ENCODE measurements at places on chromosomes 16 and 17.

DNA sequence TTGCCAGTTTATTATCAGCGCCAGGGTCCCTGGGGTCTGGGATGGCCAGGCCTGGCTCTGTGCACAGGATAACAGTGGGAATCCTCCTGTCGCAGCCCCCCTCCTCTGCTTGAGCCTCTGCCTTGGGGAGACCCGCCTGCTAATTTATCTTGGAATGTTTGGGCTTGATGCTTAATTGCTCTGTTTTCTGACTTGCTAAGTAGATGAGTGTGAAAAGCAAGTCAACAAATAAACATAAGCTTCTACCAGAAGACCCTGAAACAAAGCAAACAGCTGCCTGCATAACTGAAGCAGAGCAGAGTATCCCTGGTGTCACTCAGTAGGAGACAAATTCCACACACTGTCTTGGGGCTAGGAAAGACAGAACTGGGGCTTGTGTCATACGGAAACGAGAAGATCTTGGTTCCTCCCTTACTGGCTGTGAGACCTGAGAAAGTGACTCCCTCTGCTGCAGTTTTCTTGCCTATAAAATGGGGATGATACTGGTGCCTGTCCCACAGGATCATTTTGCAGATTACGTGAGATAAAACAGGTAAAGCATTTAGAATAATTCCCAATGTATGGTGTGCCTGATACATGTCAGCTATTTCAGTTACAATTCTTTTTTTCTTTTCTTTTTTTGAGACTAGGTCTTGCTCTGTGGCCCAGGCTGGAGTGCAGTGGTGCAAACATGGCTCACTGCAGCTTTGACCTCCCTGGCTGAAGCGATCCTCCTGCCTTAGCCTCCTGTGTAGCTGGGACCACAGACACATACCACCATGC is 44.8 kb upstream of the IRX3 start:
- no peak for DNase-seq

GRCh38 chr17:63279498-63280230 is 166.4 kb downstream of the CYB561 start:
- no peak for DNase-seq

- DNase-seq = no peak
Observed at GRCh38 chr17:27950995-27951394, 57.8 kb upstream of the LYRM9 start.

DNA sequence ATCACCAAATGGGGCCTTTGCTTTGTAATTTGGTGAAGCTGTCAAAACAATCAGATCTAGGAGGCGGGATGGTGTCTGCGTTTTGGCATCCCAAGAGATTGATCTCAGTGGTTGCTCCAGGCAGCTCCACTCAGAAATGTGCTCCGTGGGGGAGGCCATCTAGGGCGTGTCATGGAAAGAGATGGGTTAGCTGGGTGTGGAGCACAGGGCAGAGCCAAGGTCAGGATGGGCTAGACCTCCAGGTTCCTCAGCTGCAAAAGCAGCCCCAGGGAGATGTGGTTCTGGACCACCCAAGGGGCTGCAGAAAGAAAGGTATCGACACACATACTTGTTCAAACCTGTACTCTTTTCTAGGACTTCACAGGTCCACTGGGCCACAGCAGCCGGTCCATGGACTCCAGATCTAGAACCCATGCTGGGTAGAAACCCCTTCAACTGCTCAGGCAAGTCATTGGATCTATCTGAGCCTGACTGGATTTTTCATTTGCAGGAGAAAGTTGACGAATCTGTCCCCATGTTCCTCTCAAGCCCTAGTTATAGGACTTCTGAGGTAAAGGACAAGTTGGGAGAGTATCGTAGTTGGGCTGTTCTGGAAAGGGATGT is 270.2 kb upstream of the RPL38 start:
- no peak for DNase-seq

- DNase-seq = peak; percentile 87
Observed at GRCh38 chr17:20009302-20010098, at the start of gene SPECC1. SPECC1 (plus strand) TSS chr17:20009359; CDS start chr17:20096652, 87,293 bp downstream.

- DNase-seq = no peak
Observed at GRCh38 chr17:64092113-64092512, 37.8 kb downstream of the ERN1 start.

GRCh38 chr17:81131486-81132196 is 33.7 kb upstream of the PVALEF start:
- DNase-seq = no peak

DNA sequence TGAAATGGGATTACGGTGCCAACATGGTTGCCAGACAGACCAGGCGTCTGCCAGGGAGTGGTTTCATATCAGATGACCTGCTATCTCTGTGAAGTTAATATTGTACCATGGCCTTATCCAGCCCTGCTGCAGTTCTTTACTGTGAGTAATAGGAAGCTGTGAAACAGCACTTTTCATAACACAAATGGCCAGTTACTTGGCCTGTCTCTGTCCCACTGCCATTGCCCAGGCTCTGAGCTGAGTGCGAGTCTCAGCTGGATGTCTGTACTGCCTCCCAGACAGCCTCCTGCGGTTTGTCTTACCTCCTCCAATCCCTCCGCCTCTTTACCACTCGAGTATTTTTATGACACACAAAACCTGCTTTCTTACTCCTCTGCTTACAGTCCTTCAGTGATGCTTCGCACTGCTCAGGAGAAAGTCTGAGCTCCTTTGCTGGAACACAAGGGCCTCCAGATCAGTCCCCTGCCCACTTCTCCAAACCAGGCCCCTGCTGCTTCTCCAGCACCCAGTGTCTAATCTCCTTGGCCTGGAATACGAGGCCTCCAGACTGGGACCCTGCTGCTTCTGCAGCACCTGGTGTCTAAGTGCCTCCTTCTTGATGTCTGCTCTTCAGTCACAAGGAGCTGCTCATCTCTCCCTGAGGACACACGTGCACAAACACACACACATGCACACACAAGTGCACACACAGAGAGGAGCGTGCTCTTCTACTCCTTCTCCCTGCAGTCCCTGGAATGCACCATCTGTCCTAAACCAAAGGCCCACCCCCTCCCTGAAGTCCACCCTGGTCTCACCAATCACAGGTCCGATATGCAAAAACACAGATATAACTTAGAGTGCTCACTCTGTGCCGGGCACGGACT is 17.1 kb upstream of the RHOT1 start:
- DNase-seq = no peak

DNA sequence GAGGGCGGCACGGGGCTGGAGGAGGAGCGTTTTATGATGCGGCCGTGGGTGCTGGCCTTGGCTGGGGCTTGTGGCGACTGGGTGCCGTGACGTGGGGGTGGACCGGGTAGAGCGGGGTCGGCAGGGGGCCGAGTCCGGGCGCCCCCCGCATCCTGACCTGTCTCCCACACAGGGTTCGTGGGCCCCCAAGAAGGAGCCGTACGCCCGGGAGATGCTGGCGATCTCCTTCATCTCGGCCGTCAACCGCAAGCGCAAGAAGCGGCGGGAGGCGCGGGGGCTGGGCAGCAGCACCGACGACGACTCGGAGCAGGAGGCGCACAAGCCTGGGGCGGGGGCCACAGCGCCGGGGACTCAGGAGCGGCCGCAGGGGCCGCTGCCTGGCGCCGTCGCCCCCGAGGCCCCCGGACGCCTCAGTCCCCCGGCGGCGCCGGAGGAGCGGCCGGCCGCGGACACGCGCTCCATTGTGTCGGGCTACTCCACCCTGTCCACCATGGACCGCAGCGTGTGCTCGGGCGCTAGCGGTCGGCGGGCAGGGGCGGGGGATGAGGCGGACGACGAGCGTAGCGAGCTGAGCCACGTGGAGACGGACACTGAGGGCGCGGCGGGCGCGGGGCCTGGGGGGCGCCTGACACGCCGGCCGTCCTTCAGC is 81.6 kb downstream of the ARHGAP23 start:
- no peak for DNase-seq

DNA sequence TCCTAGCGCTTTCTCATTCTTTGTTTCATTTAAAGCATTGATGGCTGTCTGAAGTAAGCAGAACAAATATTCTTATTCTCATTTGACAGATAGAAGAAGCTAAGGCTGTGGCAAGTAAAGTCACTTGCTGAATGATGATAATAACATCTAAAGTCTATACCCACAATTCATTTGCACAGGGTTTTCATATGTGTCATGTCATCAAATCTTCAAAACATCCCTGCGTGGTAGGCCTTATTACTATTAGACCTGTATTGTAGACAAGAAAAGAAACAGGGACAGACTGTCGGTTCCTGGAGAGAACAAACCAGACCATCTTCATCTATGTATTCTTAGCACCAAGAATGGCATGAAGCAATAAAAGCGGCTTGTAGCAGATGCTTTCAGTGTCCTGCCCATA is 85.9 kb downstream of the ASIC2 start:
- no peak for DNase-seq

GRCh38 chr17:36089888-36090836 is at the start of gene CCL3:
CCL3 (minus strand) TSS chr17:36090143; CDS start chr17:36090058, 85 bp downstream.
- no peak for DNase-seq

DNA sequence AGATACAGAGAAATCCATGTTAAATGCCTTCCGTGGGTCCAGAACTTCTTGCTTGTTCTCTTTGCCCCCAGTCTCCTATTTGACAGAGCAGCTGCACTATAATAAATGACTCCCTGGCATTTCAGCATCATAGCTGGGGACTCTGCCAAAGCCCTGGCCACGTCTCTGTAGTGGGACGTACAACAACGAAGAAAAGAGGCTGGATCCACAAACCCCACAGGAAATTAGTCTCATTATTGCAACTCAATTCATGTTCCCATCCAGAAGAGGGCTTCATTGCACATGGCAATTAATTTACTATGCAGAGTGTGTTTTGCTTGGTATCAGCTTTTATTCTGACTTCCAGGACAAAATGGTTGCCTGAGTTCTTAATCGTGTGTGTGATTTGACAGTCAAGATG is 121.3 kb downstream of the CDH13 start:
- no peak for DNase-seq

GRCh38 chr17:4332296-4332970 is 34.0 kb downstream of the UBE2G1 start:
- DNase-seq = no peak

- no peak for DNase-seq
Observed at GRCh38 chr17:41061964-41062363, 2.0 kb upstream of the KRTAP2-3 start.

DNA sequence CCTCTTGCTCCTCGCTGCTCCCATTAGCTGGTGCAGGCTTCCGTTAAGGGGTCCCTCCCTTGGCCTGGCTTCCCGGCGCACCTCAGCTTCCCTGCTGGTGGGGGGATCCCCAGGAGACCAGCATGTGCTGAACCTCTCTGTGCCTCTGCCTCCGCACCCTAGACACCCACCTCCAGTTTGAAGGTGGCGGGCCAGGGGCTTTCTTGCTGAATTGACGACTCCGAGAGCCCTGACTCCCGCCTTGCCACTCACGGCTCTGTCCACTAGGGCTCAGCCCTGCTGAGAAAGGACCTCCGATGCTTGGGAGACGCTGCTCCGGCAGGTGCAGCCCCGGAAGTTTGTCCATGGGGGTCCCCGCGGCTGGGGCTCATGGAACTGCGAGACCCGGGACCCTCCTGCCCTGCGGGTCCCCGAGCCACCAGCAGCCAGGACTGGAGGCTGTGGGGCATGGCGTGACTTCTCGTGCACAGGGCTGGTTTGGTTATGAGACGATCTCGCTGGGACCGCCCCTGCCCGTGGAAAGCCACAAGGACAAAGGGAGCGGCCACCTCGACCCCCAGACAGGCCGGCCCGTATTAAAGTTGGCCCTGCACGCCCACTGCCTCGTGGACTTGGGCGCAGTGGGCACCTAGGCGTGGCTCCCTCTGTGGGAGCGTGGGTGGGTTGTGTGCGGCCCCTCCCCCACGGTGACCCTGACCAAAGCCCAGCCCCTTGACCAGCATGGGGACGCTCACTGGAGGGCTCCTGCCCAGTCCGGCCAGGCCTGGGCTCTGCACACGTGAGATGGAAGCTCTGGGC is 8.1 kb downstream of the CHMP6 start:
- no peak for DNase-seq

DNA sequence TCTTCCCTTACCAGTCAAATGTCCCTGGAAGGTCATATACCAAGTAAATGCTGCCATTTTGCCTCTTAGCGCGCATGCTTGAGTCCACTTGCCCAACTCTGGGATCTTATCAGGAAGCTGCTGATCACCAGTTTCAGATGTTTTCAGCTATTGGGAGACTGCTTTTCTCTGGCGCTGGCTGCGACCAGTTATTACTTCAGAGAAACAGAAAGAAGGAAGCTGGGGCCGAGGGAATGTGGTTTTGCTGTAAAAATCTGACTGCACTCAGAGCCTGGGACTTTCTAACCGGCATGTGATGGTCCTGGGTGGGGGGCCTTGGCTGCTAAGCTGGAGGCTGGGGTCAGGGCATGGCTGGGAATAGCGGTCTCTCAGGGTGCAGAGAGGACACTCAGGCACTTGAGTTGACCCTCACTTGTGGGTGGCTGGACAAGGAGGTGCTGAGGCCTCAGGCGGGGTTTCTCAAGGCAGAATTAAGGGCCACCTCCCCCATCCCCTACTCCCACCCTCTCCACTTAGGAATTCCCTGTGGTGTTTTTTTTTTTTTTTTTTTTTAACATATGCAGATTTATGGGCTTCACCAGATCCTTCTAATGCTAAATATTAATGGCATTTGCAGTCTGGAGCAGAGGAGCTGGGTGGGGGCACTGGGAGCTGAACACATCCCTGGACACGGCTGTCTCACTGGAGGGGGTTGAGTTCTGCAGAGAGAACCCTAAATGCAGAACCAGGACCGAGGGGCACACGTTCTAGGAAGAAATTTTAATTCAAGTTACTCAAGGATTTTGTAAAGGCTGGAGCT is 145.8 kb downstream of the CYLD start:
- DNase-seq = no peak

DNA sequence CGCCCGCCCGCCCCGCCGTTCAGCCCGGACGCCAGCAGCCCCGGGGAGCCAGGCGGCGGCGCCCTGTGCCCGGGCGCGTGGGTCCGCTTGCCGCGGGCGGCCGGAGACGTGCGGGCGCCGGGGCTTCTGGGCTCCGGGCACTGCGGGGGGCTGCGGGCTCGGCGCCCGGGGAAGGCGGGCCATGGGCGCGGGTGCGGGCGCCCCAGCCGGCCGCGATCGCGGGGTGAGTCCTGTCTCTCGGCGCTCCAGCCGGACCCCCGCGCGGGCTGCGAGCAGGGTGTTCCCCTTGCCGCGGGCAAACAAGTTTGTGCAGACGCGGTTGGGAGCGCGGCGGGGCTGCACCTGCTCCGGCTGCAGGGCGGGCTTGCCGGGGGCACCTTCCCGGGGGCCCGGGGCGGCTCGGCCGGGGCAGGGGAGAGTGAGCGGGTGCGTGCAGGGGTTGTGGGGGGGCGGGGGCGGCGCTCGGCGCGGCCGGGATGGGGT is 292 bp downstream of the WSCD1 start:
- peak; percentile 34 for DNase-seq

- no peak for DNase-seq
Observed at GRCh38 chr17:36894177-36894576, 43.1 kb upstream of the LHX1 start.

DNA sequence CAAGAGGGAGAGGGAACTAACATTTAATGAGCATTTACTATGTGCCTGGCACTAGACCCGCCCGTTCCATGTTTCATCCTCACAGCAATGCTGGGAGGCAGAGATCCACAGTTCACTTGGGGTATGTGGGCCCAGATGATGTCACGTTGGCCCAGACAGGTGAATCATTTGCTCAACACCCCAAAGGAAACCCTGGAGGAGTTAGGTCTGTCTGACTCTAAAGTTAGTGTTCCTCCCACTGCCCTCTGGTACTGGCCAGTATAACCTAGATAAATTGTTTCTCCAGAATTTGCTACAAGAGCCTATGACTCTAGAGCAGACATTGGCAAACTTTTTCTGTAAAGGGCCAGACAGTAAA is 164.6 kb downstream of the VPS53 start:
- DNase-seq = no peak

GRCh38 chr17:68290268-68290954 is 516 bp downstream of the SLC16A6 start:
- no peak for DNase-seq

GRCh38 chr16:89444151-89444723 is 46.1 kb downstream of the ANKRD11 start:
- DNase-seq = no peak
